ENCODE measurements at places on chromosomes 3 and 15.

- DNase-seq = no peak
Measured at GRCh38 chr3:53817809-53818208, 28.4 kb downstream of the CHDH start.

- DNase-seq = no peak
Measured at GRCh38 chr3:153599685-153600084, 437.7 kb downstream of the RAP2B start.

DNA sequence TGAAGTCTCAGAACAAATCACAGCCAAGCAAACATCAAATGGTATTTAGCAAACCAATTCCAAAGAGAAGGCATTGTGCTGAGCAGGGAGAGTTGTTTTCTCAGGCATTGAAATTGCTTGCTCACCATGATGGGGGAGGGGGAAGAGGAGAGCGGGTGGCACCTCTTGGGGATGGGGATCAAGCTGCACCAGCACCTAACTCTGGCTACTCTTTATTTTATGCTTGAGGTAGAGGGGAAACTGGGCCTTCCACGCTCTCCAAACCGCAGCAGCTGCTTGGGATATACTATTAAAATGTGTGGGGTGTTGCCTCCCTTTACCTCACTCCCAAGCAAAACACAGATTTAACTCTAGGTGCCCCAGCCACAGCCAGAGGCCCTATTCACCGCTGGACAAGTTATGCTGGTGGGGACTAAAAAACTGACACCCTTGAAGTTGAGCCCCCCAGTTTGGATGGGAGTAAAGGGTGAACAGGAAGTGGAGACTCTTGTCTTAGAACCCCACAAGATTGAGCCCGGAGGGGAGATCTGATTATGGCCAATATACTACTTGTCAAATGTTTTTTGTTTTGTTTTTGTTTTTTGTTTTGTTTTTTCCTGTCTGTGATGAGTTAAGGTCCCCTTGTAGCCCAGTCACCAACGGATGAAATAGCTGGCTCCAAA is 5.0 kb upstream of the FOXB1 start:
- DNase-seq = no peak

DNA sequence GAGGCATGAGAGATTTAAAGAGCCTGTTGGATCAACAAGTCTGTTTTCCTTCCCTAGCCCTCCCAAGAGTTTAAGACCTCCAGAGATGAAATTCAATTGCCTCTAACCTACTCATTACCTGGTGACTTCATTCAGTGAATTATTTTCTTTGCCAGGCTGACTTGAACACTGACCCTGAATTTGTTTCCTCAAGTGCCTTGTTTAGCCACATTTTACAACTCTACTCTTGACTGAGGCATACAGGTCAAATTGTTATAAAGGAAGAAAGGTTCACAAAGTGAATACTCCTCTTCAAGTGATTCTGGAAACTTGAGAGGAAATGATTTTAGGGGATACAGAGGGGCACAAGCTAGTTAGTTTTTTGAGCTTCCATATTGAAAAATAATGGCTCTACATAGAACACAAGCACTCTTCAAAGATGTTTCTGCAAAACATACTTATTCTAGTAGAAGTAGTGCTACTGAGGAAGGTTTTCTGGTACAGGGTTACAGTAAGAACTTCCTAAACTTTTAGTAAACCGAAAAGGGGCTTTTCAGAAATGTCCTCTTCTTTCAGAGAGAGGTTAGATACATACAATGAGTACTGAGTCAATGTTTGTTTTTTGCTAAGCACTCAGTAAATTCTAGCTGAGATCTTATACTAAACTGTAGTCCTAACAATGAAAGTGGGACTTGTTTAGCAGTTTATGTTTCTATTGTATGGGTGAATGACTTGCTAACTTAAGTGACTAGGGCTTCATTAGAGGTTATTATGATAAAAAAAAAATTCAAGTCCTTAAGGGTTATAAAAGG is 137.4 kb upstream of the SATB1 start:
- no peak for DNase-seq

DNA sequence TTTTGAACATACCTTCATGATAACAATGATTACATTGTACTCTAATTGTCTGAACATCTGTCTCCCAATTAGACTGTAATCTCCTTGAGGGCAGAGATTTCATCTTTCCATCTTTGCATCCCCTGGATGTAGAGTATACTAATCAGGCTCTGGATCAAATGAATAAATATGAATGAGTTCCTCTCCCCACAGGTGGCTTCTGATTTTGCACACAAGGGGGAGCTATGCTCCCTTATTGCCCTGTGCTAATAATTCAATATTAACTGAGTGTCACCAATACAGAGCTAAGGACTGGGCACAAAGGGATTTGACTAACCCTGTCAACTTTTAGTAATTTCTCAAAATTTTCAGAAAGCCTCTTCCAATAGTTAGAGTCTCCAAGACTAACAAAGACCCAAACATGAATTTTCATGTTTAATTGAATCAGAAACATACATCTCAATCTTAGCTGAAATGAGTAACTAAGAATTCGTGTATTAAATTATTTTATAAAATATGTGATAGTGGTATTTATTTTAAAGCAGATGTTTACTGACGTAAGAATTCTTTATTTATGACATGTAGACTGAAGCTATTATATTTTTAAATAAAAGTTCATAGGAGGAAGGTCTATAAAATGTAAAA is 3.0 kb downstream of the DUOXA1 start:
- no peak for DNase-seq

- DNase-seq = no peak
Measured at GRCh38 chr3:156366559-156366958, 188.4 kb downstream of the SSR3 start.

DNA sequence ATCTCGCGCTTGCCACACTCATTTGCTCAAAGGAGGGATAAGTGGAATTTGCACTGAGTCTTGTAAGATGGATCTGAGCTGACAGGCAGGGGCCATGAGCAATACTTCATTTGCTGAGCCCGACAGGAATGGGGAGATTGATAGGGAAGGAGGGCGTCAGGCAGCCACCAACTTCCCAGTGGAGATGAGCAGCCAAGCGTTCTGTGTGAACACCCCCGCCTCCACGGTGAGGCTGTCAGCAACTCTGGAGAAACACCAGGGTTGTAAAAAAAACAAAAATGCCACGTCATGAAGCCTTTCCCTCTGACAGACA is 36.8 kb downstream of the TLE3 start:
- DNase-seq = no peak

GRCh38 chr3:141740349-141740748 is 2.3 kb downstream of the RNF7 start:
- no peak for DNase-seq

DNA sequence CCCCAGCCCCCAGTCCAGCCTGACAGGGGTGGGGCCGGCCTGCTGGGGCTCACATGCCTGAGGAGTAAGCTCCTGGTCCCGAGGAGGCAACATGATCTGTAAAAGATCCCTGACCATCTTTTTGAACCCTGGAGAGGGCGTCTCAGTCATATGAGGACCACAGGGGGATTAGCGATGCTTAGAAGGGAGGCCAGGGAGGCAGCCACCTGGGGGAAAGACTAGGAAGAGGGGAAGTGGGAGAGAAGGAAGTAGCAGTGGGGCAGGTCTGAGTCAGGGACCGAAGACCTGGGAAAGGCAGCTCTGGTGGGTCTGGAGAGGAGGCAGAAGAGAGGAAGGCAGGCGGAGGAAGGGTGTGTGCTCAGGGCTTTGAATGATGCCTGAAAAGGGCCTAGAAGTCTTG is 18.9 kb downstream of the PIF1 start:
- no peak for DNase-seq

GRCh38 chr3:176208915-176209314 is 988.4 kb downstream of the TBL1XR1 start:
- DNase-seq = no peak

DNA sequence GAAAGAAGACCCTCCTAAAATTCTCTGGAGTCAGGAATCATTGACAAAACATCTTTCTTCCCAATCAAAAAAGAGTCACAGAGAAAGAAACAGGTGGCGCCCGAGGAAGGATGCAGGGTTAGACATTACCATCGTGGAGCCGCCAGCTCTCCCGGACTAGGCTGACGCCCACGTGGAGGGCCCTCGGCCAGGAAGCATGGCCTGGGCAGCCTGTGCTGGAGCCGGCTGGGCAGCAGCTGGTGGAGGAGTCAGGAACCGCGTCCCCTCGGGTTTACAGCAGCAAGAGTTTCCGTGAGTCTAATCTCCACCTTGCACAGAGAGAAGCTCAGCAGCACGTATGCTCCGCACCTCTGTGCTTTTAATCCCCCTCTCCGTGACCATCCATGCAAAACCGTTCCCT is 533.7 kb upstream of the ATP11B start:
- no peak for DNase-seq

- DNase-seq = no peak
Measured at GRCh38 chr3:161066930-161067329, 38.2 kb downstream of the B3GALNT1 start.

DNA sequence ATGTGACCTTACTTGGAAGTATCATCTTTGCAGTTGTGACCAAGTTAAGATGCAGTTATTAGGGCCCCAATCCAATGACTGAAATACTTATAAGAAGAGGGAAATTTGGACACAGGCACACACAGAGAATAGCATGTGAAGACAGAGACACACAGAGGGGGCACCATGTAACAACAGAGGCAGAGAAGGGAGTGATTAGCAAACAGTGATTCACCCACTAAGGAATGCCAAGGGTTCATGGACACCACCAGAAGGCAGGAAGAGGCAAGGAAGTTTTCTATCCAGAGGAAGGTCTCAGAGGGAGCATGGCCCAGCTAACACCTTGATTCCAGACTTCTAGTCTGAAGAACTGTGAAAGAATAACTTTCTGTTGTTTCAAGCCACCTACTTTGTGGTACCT is 25.0 kb downstream of the SIDT1 start:
- DNase-seq = no peak

- DNase-seq = no peak
Measured at GRCh38 chr3:153026026-153026425, 136.0 kb upstream of the RAP2B start.

DNA sequence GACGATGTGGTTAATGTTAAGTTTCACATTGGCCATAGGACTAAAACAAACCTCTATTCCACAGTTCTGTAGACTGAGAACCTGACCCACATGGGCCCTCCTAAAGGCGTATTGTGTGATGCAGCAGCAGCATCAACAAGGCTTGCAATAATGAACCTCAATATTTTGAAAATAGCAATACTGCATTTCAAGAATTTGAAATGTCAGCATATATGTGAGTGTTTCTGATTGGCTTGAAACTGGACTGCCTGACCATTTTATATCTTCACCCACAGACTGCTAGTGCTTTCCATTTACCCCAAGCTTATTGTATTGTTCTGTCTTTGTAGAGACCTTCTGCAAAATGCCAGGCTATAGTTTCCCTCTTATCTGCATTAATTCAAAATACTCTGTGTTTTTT is 1122.3 kb downstream of the IGSF11 start:
- DNase-seq = no peak

DNA sequence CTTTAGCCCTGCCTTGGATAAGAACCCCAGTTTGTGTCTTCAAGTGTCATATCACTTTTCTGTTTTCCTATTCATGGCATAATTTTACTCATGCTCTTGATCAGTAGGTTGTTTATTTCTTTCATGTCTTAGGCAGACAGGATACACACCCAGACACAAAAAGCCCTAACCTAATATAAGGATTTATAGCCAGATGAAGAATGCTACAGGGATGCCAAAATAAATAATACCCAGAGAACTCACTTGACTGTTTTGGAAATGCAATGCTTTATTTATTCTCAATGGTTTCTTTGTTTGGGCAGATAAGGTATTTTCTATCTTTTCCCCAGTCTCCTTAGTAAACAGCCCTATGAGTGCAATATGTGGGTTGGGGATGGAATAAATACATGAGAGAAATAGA is 424.0 kb upstream of the PDZRN3 start:
- no peak for DNase-seq

GRCh38 chr3:60754617-60755016 is 496.6 kb downstream of the FHIT start:
- DNase-seq = no peak

- DNase-seq = no peak
Measured at GRCh38 chr3:38489766-38490165, 6.4 kb upstream of the EXOG start.

GRCh38 chr3:124761935-124762660 is 31.8 kb downstream of the UMPS start:
- no peak for DNase-seq

GRCh38 chr3:170360916-170361315 is 3.4 kb downstream of the SKIL start:
- no peak for DNase-seq

DNA sequence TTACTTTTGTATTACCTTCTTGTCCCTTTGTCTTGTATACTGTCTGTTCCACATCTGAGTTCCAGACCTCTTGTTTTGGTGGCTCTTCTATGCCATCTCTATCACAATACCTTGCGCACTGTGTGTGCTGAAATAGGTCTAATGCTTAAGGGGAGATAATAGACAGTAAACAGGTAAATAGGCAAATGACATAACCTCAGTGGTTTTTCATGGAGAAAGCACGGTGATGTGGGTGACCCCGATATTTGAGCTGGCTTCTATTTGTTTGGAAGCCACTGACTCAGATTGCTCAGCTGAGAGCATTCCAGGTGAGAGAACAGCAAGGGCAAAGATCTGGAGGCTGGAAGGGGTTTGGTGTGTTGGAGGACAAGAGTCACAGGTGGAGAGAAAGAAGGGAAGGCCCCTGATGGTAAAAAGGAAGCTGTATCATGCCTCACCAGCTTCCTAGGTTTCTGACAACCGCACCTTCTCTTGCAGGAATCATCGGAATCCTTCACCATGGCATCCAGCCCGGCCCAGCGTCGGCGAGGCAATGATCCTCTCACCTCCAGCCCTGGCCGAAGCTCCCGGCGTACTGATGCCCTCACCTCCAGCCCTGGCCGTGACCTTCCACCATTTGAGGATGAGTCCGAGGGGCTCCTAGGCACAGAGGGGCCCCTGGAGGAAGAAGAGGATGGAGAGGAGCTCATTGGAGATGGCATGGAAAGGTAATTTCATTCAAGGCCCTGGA is 795 bp downstream of the MCM2 start:
- no peak for DNase-seq

DNA sequence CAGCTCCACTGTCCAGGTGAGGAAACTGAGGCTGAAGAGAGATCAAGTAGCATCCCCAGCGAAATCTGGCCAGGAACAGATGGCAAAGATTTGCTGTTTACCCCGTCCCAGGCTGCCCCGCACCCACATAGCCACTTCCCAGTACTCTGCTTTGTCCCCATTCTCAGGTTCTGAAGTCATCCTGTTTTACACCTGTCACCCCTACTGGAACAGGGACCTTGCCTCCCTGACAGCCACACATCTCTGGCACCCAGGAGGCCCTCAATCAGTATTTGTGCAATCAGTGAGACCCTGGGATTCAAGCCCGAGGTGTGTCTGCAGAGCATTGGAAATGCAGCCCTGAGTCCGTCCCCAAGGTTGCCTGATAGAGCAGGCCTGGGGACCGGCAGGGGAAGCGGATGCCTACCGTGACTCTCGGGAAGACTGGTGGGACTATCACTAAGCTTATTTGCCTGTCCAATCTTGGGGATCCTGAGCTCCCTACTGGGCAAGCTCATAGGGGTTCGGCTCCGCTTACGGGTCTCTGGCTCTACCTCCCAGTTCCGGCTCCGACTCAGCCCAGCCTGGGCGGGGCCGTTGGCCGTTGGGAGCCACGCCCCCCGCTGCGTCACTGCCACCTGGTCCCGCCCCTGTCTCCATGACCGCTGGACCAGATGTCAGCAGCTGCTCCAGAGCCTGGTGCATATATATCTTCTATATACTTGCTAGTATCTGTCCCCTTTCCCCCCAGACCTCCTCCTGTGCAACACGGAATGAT is 17.5 kb upstream of the FANCD2 start:
- peak; percentile 49 for DNase-seq

- DNase-seq = no peak
Measured at GRCh38 chr15:91200101-91200754, 100.2 kb downstream of the SV2B start.

GRCh38 chr3:36520241-36521006 is 140.1 kb downstream of the STAC start:
- DNase-seq = no peak

- no peak for DNase-seq
Measured at GRCh38 chr3:65785065-65785645, 253.6 kb downstream of the MAGI1 start.

Data from stimulated activated CD8-positive, alpha-beta memory T cell treated with anti-CD3 and anti-CD28 coated beads, Interleukin-2, amount 100 ng/mL, for 1 hour (primary cell).